Hepatic stellate cell (primary cell): ENCODE measurements at places on chromosomes 5 and 9.

- no peak for DNase-seq
Observed at GRCh38 chr5:139958432-139959148, 84.5 kb downstream of the NRG2 start.

DNA sequence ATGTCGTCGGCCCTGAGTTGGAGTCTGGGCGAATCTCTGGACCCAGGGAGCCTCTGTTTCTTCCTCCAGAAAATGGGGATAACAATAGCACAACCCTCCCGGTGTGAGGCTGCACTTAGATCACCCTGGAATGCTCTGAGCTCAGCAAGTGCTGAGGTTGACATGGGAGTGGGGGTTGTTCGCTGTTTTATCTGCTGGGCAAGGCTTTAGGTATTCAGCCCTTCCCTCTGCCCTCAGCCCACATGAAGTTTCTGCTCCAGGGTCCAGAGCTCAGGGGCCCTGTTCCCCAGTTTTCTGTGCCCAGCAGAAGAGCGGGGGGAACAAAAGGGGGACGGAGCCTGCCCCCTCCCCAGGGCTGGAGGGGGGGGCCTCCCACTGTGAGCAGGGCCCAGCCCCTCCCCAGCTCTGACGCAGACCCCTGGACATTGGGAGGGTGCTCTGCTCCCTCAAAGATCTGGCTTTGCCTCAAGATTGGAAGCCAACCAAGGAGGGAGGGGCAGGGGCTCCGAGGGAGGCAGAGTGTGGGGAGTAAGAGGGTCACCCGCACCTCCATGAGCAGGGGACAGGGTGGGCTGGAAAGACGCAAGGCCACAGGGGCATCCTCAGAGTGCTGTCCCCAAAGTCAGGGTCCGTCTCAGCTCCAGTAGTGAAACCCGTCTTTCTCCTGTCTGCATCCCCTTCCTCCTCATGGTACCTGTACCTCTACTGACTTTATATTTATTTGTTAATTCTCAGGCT is 215.6 kb downstream of the C9orf50 start:
- no peak for DNase-seq

- no peak for DNase-seq
Observed at GRCh38 chr5:139415221-139415861, 11.5 kb upstream of the SPATA24 start.

GRCh38 chr9:109743696-109744095 is 36.3 kb upstream of the PALM2AKAP2 start:
- no peak for DNase-seq

GRCh38 chr5:150214289-150214688 is 24.4 kb downstream of the SLC6A7 start:
- DNase-seq: peak; percentile 68
